NCI-H2227 treated with DMSO at 0.1 percent for 48 hours (cell line): ENCODE measurements at places on chromosomes 4 and X.

GRCh38 chrX:103864886-103865534, 33.0 kb upstream of the RAB9B start:
- no peak for DNase-seq

DNA sequence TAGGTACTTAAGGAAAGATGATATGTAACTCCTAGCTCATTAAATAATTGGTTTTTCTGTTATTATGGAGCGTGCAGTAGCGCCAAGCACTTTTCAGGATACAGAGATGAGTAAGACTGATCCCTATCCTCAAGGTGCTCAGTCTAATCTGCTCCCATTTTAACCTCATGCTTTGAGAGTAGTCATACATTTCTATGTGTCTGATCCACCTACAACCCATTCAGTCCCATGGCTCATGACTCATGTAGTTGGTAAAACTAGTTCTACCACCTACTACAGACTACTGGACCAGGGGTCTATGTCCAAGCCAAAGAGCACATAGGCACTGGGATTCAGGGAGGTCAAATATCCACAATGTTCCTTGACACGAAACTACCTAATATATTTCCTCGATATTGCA, 60.8 kb downstream of the TMEM154 start:
- DNase-seq = no peak

GRCh38 chr4:83582289-83582785, 46.4 kb downstream of the GPAT3 start:
- DNase-seq = no peak

DNA sequence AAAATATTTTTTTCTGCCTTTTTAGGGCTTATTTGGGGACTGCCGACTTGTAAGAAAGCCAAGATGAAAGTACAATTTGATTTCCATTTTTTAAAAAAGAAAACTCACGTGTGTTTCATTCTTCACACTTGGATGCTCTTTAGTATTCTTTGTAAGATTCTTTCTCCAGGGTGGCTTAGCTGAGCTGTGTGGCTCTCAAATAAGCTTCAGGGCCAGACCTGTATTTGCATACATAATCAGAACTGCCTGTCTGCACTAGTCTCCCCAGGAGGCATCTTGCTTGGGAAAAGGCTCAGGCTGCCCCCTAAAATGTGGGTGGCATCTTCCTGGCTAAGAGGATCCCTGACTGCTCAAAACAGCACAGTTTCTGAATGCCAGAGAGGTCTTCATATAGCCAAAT, 498.4 kb downstream of the MID1IP1 start:
- DNase-seq = no peak

DNA sequence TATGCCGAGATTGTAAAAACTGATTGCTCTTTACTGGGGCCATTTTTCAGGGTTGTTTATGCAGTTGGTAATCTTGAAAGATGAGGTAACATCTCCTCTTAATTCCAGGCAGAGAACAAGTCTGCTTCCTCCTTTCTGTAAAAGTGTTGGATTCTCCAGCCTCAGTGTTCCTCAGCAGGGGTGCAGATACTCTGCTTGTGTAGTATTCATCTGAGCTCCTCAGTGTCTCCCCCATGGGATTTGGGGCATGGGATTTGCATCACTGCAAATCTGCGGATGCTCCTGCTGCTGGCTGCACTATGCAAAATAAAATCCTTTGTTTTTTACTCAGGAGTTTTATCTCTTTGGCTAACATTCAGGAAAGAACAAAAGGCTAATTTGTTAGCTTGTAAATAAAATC, 104.9 kb upstream of the ATP8A1 start:
- no peak for DNase-seq

DNA sequence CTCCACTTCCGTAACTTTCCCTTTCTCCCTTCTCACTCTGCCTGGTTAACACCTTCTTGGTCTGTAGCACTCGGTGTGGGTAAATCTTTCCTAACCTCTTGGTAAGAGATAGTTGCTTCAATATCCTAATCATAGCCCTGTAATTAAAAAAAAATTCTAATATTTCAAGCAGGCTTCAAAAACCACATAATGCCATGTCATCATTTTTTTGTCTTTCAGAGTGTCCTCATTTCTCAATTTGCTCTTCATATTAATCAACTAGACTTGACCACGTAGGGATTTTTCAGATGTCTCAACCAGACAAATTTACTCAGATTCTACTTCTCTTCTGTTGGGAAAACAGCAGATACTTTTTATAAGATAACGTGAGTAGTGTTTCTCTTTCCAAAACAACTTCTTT, 91.0 kb downstream of the FREM3 start:
- DNase-seq = no peak

DNA sequence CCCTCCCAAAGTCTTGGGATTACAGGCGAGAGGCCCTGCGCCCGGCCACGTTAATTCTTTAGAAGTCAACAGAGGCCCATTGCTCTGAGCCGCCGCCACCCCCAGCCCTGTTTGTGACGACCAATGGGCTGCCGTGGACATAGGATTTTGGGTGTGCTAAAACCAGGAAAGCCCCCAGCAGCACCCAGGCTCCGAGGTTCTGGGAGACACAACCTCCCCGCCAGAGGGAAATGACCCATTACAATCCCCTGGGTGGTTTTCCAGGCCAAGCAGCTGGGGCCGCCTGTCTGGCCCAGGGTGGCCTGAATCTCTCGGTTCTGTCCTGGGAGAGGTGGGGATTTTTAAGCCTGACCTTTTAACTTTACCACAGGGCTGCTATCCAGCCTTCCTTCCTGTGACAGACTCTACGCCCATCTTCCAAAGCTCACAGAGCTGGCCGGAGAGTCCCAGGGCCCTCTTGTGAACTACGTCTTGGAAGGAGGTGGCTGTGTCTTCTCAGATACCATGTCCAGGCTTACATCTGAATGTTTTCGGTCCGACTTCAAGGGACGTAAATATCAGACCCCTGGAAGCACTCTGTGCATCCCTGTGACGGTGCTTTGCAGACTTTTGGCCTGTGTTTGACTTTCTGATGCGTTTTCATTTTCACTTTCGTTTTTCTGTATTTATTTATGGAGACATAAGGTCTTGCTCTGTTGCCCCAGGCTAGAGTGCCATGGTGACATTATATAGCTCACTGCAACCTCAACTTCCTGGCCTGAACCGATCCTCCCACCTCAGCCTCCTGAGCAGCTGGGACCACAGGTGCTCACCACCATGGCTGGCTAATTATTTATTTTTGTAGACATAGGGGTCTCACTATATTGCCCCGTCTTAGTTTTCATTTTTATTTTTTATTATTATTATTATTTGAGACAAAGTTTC, 36.0 kb downstream of the P2RY8 start:
- DNase-seq = no peak

- no peak for DNase-seq
Measured at GRCh38 chr4:41256131-41256739, 493 bp upstream of the UCHL1 start.

DNA sequence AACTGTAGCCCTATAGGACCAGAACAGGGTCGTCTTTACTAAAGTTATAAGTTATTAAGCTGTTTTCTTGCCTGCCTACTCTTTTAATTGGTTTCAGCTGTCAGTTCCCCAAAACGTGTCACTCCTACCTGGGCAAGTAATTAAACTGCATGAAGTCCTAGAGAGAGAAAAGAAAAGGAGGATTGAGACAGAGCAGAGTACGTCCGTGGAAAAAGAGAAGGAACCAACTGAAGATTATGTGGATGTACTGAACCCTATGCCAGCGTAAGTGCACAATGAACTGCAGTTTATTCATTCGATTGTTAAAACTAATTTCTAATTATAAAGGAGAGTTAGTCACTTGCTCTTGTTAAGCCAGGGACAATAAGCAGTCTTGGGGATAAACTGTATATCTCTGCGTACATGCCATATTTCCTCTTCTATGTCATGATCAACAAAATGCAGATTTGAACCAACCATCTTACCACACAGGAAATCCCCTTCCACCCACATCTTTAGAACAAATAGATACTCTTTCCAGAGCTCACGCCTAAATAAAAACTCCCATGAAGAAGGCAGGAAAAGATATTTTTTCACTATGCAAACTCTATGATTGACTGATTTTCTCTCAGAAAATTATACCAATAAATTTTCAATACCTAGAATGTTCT, 22.8 kb downstream of the STAP1 start:
- DNase-seq = no peak

GRCh38 chr4:180680305-180680704, 1562.9 kb upstream of the TENM3 start:
- DNase-seq = peak; percentile 79

GRCh38 chrX:57573754-57574153, 18.1 kb upstream of the ZXDB start:
- no peak for DNase-seq

DNA sequence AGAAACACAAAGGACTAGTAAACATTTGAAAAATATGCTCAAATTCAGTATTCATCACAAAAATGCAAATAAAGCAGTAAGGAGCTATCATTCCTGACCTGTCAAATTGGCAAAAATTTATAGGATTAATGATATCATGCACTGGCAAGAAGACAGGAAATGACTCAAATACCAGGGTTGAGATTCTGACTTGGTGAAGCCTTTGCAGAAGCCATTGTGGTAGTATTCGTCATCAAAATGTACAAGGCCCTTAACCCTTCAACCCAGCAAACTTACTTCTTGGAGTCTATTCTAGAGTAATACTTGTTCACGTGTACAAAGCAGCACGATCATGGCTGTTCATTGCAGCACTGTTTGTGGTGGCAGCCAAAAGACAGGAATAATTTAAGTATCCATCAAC, 132.4 kb downstream of the ENOX2 start:
- no peak for DNase-seq

- DNase-seq = no peak
Measured at GRCh38 chrX:154784149-154784995, 20.9 kb downstream of the MPP1 start.

GRCh38 chr4:184096561-184097240, 121.0 kb downstream of the ENPP6 start:
- no peak for DNase-seq

DNA sequence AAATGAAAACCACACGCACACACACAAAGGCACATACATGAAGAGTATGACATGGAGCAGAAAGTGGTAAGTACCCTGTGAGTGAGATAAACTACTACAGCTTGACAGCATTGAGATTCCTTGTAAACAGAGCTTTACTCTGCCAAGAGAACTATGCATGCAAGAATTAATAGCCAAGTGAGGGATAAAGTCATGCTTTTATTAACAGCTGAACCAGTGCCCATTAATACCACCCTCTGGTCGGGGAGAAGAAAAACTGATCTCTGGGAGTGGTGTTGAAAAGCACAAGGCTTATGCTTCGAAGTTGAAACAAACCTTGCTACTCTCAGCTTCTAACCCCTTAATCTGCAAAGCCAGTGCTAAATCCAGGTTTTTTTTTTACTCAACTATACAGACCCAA, 95.9 kb upstream of the C1QTNF7 start:
- no peak for DNase-seq

GRCh38 chr4:173005912-173006633, 162.5 kb upstream of the GALNT7 start:
- no peak for DNase-seq

- no peak for DNase-seq
Measured at GRCh38 chr4:20493761-20494353, 206.4 kb upstream of the PACRGL start.

GRCh38 chr4:141387299-141387698, 166.6 kb downstream of the ZNF330 start:
- no peak for DNase-seq

DNA sequence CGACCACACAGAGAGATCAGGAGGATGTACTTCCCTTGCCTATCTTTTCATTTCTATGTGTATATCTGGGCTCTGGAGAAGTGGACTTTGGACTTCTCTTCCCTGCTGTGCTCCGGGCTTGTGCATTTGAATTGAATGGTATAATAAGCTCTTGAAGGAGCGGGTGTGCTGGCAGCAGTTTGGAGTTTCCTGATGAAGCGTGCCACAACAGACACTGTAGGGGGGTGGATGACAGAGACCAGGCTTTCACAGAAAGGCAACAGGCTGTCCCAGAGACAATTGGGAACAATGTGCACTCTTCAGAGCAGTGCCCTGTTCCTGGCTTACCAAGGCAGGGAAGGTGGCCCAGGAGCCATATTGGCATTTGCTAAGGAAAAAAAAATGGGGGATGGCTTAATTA, 170.1 kb downstream of the FRMPD4 start:
- no peak for DNase-seq

- DNase-seq = no peak
Measured at GRCh38 chr4:128906581-128906980, 97.1 kb downstream of the JADE1 start.

- DNase-seq = no peak
Measured at GRCh38 chr4:101954975-101955678, 164.6 kb downstream of the BANK1 start.

DNA sequence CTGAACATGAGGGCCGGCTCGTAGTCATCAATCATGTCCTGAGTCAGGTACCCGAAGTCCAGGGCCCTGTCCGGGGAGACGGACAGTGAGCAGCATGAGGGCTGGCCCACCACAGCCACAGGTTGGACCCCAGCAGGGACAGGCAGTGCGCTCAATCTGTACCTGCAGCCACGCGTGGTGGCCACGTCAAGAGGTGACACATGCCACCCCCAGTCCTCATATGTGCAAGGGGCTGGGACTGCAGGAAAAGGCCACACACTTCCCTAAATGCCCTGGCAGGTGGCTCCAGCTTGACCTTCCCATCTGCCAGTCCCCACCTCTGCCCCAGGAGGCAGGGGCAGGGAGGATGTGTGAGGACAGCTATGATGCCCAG, 73.8 kb upstream of the MXD4 start:
- DNase-seq = no peak

- peak; percentile 2 for DNase-seq
Measured at GRCh38 chrX:131199091-131199490, 90.0 kb downstream of the IGSF1 start.

DNA sequence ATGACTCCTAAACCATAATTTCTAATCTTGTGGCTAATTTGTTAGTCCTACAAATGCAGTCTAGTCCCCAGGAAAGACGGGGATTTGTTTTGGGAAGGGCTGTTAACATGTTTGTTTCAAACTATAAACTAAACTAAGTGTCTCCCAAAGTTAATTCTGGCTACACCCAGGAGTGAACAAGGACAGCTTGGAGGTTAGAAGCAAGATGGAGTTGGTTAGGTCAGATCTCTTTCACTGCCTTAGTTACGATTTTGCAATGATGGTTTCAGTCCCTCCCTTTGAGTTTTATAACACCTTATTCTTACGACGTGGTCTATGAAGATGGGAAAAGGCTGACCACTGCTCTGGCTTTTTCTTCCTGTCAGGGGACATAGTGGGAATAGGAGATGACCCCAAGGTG, 27.0 kb upstream of the IL2 start:
- DNase-seq = no peak

- peak; percentile 62 for DNase-seq
Measured at GRCh38 chr4:114921790-114922591, 191.4 kb downstream of the NDST4 start.
